ENCODE measurements at places on chromosomes 16 and 17. TPM values are rescaled to one million over a fixed set of nuclear protein-coding genes. Genes with fewer than 3 reads are reported as not detected.

CACNA1H gene
- 4.1 TPM for total RNA-seq

CD300LG gene
- not detected for total RNA-seq

SLC5A11 gene
- total RNA-seq = 0.51 TPM

TBC1D3K gene
- total RNA-seq = not detected

ZCCHC14 gene
- 5.3 TPM for total RNA-seq

KRT28 gene
- not detected for total RNA-seq

DHX58 gene
- not detected for total RNA-seq

MARF1 gene
- total RNA-seq = 6.7 TPM

NOMO2 gene
- total RNA-seq = 121 TPM

OR2C1 gene
- not detected for total RNA-seq

HSD11B2 gene
- total RNA-seq = 2.4 TPM

SLC38A8 gene
- not detected for total RNA-seq

GRCh38 chr17:64386412-64387144 lies 4.1 kb downstream of the PECAM1 start:
- H3K36me3 ChIP-seq = peaks cover 40% of the 10 kb centered on the region
- DNase-seq = no peak
- peak overlapping the region; percentile 94 for H3K27ac ChIP-seq
- peaks cover 66% of the 10 kb centered on the region for H3K4me1 ChIP-seq

- DNase-seq = peak; percentile 47
- 0 out of 2 replicates have a peak overlapping the region, but pooled peaks have one; percentile 16 for H3K27ac ChIP-seq
- no peak overlapping the region for H3K4me3 ChIP-seq
- H3K36me3 ChIP-seq = no peaks in the 10 kb centered on the region
These were observed 99.5 kb downstream of the MYO1D start for GRCh38 chr17:32777436-32777835.

GRCh38 chr17:6159541-6160231 lies 89.5 kb downstream of the WSCD1 start:
- no peaks in the 10 kb centered on the region for H3K36me3 ChIP-seq
- H3K27me3 ChIP-seq = no peaks in the 10 kb centered on the region
- DNase-seq = no peak
- peaks cover 16% of the 10 kb centered on the region for H3K4me1 ChIP-seq
- H3K4me3 ChIP-seq = no peak overlapping the region
- no peak overlapping the region for H3K27ac ChIP-seq

DNA sequence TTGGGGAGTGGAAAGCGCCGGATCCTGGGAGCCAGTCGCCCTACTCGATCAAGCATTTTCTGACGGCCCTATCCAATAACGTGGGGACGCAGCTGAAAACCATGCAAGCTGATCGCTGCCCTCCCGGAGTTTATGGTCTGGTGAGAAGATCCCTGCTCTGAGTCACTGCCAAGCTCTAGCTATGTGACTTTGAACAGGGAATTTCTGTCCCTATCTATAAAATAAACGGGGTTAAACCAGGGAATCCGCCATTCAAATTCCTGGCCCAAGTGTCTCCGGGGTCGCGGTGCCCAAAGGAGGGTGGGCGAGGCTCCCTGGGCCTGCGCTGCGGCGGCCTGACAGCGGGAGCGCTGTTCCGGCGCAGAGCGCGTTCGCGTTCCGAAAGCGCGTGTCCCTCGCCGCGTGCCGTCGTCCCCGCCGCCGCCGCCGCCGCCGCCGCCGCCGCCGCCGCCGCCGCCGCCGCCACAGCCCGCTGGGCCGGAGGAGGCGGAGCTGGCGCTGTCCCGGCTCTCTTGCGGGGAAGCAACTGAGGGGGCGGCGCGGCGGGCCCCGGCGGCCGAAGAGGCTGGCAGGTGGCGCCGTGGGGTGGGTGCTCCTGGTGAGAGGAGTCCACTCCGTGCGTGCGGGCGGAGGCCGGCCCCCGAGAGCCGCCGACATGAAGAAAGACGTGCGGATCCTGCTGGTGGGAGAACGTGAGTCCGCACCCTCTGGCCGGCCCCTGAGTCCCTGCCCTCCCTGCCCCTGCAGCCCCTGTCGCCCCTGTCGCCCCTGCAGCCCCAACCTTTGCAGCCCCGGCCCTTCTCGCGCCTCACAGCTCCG lies at the start of gene RHOT1:
Gene RHOT1 (plus strand): TSS at position 465 of the 819 bp plus-strand sequence. CDS start 191 bp downstream, at position 656.
- peaks cover 6% of the 10 kb centered on the region for H3K4me1 ChIP-seq
- peak; percentile 77 for DNase-seq
- no peaks in the 10 kb centered on the region for H3K36me3 ChIP-seq

GRCh38 chr17:11293480-11293879 lies 52.5 kb downstream of the SHISA6 start:
- H3K27me3 ChIP-seq = no peaks in the 10 kb centered on the region
- H3K36me3 ChIP-seq = no peaks in the 10 kb centered on the region
- H3K4me1 ChIP-seq = no peaks in the 10 kb centered on the region
- H3K4me3 ChIP-seq = no peak overlapping the region
- no peak for DNase-seq
- no peak overlapping the region for H3K27ac ChIP-seq

DNA sequence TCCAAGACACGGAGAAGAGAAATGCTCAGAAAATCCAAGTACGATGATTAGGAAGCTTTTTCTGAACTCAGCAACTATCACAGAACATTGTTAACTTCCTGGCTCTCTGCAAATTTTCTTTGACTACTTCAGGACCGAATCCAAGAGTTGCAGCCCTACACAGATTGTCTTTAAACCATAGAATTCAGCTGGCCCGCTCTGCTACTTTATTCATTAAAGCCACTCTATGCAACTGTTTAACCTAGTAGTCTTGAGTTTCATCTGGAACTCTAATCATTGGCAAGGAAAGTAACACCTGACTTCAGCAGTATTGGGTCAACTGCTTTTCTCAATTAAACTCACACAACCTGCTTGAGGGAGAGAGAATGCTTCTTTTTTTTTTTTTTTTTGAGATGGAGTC lies 210.1 kb downstream of the SLC39A11 start:
- DNase-seq = no peak
- no peaks in the 10 kb centered on the region for H3K4me1 ChIP-seq
- no peak overlapping the region for H3K27ac ChIP-seq
- no peaks in the 10 kb centered on the region for H3K27me3 ChIP-seq
- no peak overlapping the region for H3K4me3 ChIP-seq
- H3K36me3 ChIP-seq = peaks cover 34% of the 10 kb centered on the region

- no peaks in the 10 kb centered on the region for H3K36me3 ChIP-seq
- no peak for DNase-seq
- no peak overlapping the region for H3K27ac ChIP-seq
- no peaks in the 10 kb centered on the region for H3K27me3 ChIP-seq
- H3K4me1 ChIP-seq = peaks cover 52% of the 10 kb centered on the region
These were observed 5.7 kb upstream of the MPRIP start for GRCh38 chr17:17036524-17036998.

DNA sequence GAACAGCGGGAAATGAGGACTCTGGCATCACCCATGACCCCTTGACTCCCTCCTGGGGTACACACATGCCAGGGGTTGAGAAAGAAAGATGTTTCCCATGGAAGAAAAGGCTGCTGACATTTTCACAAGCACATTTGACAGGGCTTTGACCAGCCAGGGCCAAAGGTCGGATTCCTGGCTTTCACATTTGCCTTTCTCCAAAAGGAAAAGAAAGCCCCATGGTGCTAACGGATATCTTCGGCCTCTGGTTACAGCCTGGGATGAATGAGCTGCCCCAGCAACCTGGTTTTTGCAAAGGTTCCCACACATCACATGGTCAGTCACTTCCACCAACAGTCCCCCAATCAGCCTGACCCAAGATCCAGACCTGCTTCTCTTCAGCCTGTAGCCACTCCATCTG lies 478.2 kb upstream of the CDH11 start:
- H3K4me3 ChIP-seq = no peak overlapping the region
- no peak for DNase-seq
- no peaks in the 10 kb centered on the region for H3K27me3 ChIP-seq
- no peaks in the 10 kb centered on the region for H3K4me1 ChIP-seq
- no peaks in the 10 kb centered on the region for H3K36me3 ChIP-seq
- no peak overlapping the region for H3K27ac ChIP-seq

- H3K4me3 ChIP-seq = peak overlapping the region; percentile 91
- no peaks in the 10 kb centered on the region for H3K27me3 ChIP-seq
- peak; percentile 44 for DNase-seq
- peaks cover 75% of the 10 kb centered on the region for H3K4me1 ChIP-seq
- H3K36me3 ChIP-seq = no peaks in the 10 kb centered on the region
These were observed 441 bp downstream of the VASN start for GRCh38 chr16:4372001-4372577.

GRCh38 chr16:86563469-86564345 lies 2.9 kb upstream of the FOXC2 start:
- H3K27me3 ChIP-seq = no peaks in the 10 kb centered on the region
- peak overlapping the region; percentile 65 for H3K4me3 ChIP-seq
- H3K27ac ChIP-seq = peak overlapping the region; percentile 54
- no peaks in the 10 kb centered on the region for H3K36me3 ChIP-seq
- DNase-seq = peak; percentile 90

- H3K27me3 ChIP-seq = no peaks in the 10 kb centered on the region
- no peak overlapping the region for H3K27ac ChIP-seq
- no peaks in the 10 kb centered on the region for H3K36me3 ChIP-seq
- DNase-seq = no peak
- no peak overlapping the region for H3K4me3 ChIP-seq
- H3K4me1 ChIP-seq = no peaks in the 10 kb centered on the region
These were observed 216.3 kb upstream of the NLRP1 start for GRCh38 chr17:5800646-5801045.

- H3K27ac ChIP-seq = no peak overlapping the region
- H3K27me3 ChIP-seq = no peaks in the 10 kb centered on the region
- no peak overlapping the region for H3K4me3 ChIP-seq
- no peaks in the 10 kb centered on the region for H3K36me3 ChIP-seq
- H3K4me1 ChIP-seq = peaks cover 11% of the 10 kb centered on the region
These were observed 8.9 kb upstream of the HDAC5 start for GRCh38 chr17:44132275-44132821.

- no peak overlapping the region for H3K4me3 ChIP-seq
- H3K27me3 ChIP-seq = no peaks in the 10 kb centered on the region
- H3K36me3 ChIP-seq = peaks cover 6% of the 10 kb centered on the region
- H3K4me1 ChIP-seq = peaks cover 25% of the 10 kb centered on the region
These were observed 79.0 kb downstream of the DYNLRB2 start for GRCh38 chr16:80619824-80620223.

DNA sequence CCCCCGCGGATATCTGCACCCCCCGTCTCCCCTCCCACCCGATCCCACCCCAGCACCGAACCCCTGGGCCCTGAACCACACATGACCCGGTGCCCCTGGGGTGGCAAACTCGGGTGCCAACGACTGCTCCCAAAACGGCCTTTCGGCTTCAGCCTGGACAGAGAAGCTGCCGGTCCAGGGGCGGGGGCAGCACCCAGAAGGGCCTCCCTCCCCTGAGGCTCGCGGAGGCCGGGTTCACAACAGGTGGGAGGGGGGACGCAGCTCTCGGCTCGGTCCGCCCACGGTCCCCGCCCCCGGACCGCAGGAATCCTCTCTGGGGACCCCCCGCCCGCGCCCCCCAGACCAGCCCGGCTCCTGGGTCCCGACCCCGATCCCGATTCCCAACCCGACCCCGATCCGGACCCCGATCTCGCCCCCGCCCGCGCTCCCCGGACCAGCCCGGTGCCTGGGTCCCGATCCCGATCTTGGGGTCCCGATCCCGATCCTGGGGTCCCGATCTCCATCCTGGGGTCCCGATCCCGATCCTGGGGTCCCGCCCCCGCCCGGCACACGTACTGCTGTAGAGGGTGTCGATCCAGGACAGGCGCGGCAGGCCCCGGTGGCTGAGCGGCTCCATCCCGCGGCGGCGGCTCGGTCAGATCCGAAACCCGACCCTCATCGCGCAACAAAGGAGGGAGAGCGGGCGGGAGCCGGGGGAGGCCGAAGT lies 516 bp downstream of the ABR start:
- no peak overlapping the region for H3K27ac ChIP-seq
- H3K27me3 ChIP-seq = no peaks in the 10 kb centered on the region
- no peak for DNase-seq
- H3K36me3 ChIP-seq = no peaks in the 10 kb centered on the region
- H3K4me3 ChIP-seq = peak overlapping the region; percentile 73

DNA sequence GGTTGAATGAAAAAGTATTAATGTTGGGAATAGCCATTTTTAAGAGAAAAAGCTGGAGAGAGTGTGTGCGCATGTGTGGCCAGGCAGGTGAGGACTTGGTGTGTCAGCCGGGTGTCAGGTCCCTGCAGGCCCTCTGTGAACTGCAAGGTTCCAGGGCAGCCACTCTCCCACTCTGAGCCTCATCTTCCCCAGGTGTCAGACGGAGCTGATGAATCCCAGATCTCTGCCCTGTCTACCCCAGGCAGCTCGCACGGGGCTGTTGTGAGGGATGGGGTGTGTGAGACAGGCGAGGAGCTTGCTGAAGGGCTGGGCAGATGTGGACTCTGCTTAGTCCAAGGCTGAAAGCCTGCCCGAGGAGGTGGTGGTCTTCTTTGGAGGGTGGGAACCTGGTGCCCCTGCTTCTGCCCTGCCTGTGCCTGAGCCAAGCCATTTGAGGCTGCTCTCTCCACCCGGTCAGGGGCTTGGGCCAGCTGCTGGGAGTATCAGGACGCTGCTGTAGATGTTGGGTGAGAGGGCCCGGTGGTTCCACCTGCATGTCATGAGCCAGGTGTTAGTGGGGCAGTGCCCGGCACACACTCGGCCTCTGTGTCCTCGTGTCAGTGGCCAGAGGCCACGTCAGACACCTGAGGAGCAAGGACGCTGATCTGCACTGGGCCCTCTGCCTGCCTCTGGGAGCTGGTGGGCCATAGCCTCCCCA lies 122.4 kb downstream of the RAB11FIP4 start:
- no peak overlapping the region for H3K27ac ChIP-seq
- H3K4me1 ChIP-seq = no peaks in the 10 kb centered on the region
- no peaks in the 10 kb centered on the region for H3K27me3 ChIP-seq
- no peak overlapping the region for H3K4me3 ChIP-seq
- no peak for DNase-seq
- no peaks in the 10 kb centered on the region for H3K36me3 ChIP-seq

- H3K4me1 ChIP-seq = peaks cover 7% of the 10 kb centered on the region
- no peak for DNase-seq
- H3K27me3 ChIP-seq = no peaks in the 10 kb centered on the region
These were observed 271.0 kb upstream of the TBX2 start for GRCh38 chr17:61128661-61129115.

DNA sequence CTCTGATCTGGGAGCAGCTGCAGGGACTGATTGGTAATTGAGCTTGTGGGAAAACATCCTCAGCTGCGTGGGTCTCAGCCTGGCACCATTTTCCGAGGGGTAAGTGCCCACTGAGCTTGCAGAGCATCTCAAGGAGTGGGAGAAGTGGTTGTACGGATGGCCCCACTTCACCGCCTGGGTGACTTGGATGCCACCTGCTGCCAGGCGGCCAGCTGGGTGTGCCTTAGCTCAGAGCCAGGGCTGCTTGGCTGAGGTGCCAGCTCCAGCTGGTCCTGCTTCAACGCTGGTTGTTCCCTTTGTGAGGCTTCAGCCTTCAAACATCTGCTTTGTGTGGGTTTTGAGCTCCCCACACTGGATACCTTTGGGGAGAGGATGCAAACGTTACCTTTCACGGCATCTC lies 482.7 kb upstream of the EEF2KMT start:
- DNase-seq = no peak
- H3K4me1 ChIP-seq = no peaks in the 10 kb centered on the region
- no peaks in the 10 kb centered on the region for H3K36me3 ChIP-seq
- no peak overlapping the region for H3K4me3 ChIP-seq
- no peak overlapping the region for H3K27ac ChIP-seq

GRCh38 chr16:56653218-56653617 lies 1.5 kb downstream of the MT1B start:
- no peak for DNase-seq
- H3K36me3 ChIP-seq = no peaks in the 10 kb centered on the region
- H3K27me3 ChIP-seq = no peaks in the 10 kb centered on the region

Data from PC-3 (cell line).